ENCODE measurements at places on chromosomes 2 and 18. TPM values are rescaled to one million over a fixed set of nuclear protein-coding genes. Genes with fewer than 3 reads are reported as not detected.

- no peak for DNase-seq
Measured at GRCh38 chr2:8538531-8538930, 143.3 kb upstream of the ID2 start.

GRCh38 chr18:25614168-25614567 lies 262.2 kb upstream of the ZNF521 start:
- DNase-seq: no peak

DNA sequence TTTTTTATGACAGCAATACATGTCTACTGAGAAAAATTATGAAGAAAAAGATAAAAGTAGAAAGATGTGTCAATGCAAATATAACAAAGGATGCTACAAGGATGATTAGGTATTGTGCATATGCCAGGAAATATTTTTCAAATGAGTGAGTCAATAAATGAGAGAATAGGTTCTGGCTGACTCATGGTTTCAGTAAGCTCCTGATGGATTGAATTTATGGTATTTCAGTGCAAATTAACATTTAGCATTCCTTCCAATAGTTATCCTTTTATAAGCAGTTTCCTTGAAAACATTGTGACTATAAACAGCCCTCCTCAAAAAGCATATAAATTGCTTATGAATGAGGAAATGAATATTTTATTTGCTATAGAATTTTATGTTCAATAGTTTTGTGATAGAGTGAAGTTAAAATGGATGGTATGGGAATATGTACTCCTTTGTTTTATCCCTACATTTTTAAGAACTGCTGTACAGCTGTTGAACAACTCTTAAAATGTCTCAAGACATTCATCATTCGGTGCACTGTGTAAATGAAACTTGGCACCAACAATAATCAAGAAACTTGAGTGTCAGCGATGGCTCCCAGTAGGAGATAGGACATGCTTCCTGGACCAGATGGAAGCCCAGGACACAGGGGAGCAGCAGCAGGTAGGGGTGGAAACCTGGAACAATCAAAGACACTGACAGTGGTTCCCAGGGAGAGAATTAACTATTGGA lies 144.7 kb downstream of the PMAIP1 start:
- no peak for DNase-seq

GRCh38 chr2:122100756-122101155 lies 345.3 kb downstream of the TSN start:
- no peak for DNase-seq

GRCh38 chr2:229141424-229142025 lies 129.6 kb downstream of the PID1 start:
- no peak for DNase-seq

DNA sequence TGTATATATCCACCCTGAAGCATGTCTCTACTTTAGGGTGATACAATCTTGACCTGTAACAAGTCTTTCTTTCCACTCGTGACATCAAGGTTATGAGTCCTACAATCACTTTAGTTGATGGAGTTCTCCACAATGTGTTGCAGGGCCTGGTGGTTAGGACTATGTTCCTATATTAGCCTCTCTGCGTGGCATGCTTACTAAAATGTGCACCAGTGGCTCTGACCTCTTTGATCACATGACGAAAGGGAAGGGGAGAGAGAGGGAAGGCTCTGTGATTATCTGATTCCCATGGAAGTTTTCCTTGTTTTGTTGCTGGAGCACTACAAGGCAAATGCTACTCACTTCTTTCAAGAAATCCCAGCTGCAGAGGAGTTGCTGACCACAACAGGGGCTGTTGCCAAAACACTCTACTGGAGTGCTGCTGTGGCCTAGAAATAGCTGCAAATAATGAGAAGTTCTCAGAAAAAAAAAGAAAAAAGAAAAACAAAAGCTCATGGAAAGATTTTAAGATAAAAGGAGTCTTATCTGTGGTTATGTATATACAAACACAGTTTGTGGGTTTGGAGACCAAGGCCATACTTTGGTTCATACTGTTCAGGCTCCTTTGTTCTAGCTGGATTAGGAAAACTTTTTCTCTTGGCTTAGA lies 272.8 kb upstream of the MMADHC start:
- no peak for DNase-seq

DNA sequence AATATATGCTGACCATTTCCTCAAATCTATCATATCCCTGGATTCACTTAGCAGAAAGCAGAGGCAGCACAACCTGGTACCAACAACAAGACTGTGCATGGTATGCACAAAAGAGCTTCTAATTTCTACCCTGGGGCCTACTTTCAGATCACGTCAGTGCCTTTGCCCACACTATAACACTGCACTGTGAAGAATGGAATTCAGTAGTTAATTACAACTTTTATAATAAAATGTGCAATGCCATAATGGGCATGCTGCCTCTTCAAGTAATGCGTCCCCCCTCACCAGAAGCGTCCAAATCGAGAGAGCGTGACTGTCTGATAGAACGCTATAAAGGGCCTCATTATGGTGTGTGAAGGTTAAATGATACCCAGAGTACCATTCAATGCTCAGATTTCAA lies 328.1 kb upstream of the PKDCC start:
- DNase-seq: no peak

DNA sequence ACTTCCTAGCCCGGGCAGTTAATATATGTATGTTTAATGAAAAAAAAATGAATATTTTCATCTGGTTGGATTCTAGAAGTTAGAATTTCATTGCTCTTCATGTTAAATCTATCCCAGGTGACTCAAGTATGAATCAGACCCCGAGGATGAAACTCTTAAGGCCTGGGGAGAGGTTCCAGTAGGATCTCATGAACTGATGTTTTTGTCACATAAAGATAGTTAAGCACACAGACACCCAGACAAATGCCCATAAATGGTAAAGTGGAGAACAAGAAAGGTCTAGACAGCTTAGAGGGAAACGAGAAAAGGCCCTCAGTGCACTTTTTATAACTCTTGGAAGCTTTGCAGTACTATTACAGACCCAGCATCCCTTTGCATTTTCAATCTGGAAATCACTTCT lies 114.1 kb downstream of the RIF1 start:
- no peak for DNase-seq

DNA sequence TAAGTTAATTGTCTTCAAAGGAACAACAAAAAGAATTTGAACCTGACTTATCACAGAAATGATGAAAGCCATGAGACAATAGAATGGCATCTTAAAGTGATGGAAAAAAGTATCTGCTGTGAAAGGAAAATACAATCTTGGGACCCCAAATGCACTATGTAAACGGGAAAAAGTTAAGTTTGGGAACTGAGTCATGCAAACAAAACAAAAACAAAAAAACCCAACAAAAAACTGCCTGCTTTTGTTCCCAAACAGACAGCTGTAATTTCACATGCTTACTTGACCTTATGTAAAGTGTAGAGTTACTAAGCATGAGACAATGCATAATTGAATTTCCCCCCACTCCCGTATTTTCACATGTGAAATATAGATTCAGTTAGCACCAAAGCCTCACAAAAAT lies 122.1 kb upstream of the RBMS1 start:
- DNase-seq: no peak

DNA sequence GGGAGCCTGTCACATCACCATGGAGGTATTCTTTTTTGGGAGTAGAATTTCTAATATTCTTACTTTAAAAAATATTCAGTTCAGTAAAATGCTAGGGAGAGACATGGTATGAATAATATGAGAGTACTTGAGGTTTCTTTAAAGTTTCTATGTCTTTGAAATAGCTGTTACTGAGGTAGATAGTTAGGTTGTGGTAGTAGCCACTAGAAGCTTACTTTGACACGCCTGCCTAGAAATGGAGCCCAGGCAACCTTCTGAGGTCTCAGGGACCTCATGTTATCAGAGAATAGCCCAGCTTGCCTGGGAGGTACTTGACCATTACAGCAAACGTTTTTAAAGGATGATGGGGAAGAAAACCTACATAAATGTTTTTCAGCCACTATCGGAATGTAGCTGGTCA lies 131.2 kb downstream of the AGPS start:
- DNase-seq: no peak

- no peak for DNase-seq
Measured at GRCh38 chr2:134335601-134336000, 81.7 kb downstream of the MGAT5 start.

GRCh38 chr2:145987793-145988192 lies 1467.9 kb upstream of the ZEB2 start:
- no peak for DNase-seq

DNA sequence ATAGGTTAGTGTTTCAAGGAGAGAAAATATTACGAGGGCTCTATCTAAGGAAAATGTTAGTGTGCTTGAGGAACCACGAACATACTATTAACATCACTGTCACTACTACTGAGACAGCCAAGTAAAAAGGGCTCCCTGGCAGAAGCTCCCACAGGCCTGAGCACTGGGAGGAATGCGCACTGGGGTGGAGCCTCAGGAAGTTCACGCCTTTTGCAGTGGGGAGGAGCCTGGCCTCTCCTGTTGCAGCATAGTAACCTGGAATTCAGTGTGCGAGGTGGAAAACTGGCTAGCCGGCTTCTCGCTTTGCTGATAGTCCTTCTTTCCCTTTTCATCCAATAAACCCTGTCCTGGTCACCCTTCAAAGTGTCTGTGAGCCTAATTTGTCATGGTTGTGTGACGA lies 250.3 kb downstream of the ERBB4 start:
- DNase-seq: no peak

DNA sequence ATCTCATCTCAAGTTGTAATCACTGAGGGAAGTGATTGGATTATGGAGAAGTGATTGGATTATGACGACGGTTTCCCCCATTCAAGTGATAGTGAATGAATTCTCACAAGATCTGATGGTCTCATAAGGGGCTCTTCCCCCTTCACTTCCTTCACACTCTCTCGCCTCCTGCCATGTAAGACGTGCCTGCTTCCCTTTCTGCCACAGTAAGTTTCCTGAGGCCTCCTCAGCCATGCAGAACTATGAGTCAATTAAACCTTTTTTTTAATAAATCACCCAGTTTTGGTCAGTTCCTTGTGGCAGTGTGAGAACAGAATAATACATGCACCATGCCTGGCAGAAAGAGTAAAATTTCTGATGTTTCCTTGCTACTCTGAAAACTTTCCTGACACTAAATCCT lies 36.6 kb downstream of the CEP68 start:
- no peak for DNase-seq

- DNase-seq: no peak
Measured at GRCh38 chr2:143686585-143687164, 557.5 kb downstream of the ARHGAP15 start.

- DNase-seq: no peak
Measured at GRCh38 chr2:29485631-29486030, 370.4 kb downstream of the CLIP4 start.

- DNase-seq: no peak
Measured at GRCh38 chr2:78780256-78780655, 245.2 kb upstream of the REG3G start.

- DNase-seq: no peak
Measured at GRCh38 chr2:137929519-137929916, 34.8 kb upstream of the HNMT start.

DNA sequence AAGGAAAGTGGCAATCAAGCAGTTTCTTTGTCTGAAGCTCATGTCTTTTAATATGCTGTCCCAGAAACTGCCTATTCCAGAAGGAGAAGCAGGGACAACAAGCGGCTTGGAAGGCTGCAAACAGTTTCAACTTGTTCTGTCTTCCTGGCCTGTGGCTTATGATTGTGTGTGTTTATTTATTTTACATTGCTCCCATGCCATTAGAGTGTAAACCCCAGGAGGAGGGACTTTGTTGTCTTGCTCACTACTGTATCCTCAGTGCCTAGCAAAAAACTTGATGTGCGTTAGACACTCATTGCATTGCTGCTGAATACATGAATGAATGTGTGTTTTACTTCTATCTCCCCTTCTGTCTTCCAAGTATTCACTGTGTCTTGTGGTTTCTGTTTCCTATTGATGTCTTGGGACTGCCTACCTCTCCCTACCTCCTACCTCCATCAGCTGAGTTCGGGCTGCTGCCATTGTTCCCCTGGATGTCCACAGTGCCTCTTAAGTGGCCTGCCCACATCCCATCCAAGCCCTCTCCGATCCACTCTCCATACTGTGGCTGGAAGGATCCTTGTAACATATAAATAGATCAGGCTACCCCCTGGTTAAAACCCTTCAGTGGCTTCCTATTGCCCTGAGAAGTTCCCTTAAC lies 261.4 kb downstream of the DYSF start:
- no peak for DNase-seq

DNA sequence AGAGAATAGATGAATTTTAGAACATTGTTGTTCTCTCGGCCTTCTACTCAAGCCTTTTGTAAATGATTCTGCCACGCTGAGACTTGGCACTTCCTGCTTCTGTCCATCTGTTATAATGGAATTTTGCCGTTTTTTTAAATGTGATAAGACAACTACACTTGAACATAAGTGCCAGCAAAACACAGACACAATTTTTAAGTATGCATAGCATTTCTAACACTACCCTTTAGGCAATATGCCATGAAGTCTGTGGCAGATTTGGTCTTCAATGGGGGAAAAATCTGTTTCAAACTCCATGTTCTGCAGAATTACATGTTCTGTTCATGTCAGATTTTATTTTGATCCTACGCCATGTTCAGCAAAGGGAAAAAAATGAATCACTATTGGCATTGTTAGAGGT lies 1170.7 kb upstream of the SLC39A10 start:
- DNase-seq: no peak

GRCh38 chr2:200184748-200185627 lies 121.5 kb upstream of the SPATS2L start:
- no peak for DNase-seq

GRCh38 chr2:20137131-20137571 lies 85.7 kb upstream of the LAPTM4A start:
- DNase-seq: no peak

DNA sequence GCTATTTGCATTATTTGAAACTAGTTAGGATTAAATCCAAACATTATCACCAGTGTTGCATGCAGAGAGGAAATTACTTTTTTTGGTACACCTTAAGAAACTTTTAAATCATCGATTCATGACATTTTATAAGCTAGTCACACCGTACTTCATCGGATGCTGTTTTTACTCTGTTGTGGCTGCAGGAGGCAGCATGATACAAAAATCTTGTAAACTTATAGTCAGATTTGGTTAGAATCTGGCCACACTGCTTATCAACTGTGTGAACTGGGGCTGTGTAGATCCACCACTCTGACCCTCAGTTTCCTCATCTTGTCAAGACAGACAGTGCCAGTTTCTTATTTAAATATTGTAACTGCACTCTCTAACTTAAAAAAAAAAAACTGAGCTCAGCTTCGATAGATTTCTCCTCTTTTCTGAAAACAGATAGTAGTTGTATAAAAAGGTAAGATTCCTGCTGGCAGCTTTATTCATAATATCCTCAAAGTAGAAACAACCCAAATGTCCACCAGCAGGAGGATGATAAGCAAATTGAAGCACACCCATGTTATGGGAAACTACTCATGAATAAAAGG lies 77.8 kb downstream of the RAPGEF4 start:
- DNase-seq: no peak

DNA sequence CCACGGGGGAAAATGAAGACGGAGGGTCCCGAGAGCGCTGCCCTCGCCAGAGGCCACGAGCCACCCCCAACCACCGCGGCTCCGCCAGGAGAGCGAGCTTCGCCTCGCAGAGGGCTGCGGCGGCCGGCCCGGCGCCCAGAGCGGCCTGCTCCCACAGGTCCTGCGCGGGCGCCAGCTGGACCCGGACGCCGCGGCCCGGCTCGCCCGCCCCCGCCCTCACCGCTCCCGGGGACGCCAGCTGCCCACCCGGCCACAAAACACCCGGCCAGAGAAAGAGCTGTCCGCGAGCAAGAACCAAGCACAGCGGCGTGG lies 709 bp downstream of the PTPN2 start:
- DNase-seq: no peak

PNPT1 gene
- 21.8 TPM for total RNA-seq

CFAP210 gene
- total RNA-seq: 0.66 TPM

SP5 gene
- total RNA-seq: 5.8 TPM

FAM124B gene
- 7.9 TPM for total RNA-seq

RAB11FIP5 gene
- 26.5 TPM for total RNA-seq

BMPR2 gene
- 63.2 TPM for total RNA-seq

TMEM200C gene
- total RNA-seq: 0.16 TPM

All from breast epithelium (tissue), 4 donors.